ENCODE measurements at places on chromosomes 12 and 14.

- no peaks in the 10 kb centered on the region for H3K27me3 ChIP-seq
- H3K27ac ChIP-seq, result no peak overlapping the region
- no peaks in the 10 kb centered on the region for H3K4me1 ChIP-seq
- no peak for DNase-seq
Observed at GRCh38 chr12:18849080-18849479, 111.2 kb downstream of the CAPZA3 start.

- no peak overlapping the region for H3K27ac ChIP-seq
- H3K4me1 ChIP-seq, result peaks cover 8% of the 10 kb centered on the region
- H3K4me3 ChIP-seq, result no peak overlapping the region
- no peak for DNase-seq
Observed at GRCh38 chr14:61091657-61092273, 110.7 kb downstream of the SLC38A6 start.

DNA sequence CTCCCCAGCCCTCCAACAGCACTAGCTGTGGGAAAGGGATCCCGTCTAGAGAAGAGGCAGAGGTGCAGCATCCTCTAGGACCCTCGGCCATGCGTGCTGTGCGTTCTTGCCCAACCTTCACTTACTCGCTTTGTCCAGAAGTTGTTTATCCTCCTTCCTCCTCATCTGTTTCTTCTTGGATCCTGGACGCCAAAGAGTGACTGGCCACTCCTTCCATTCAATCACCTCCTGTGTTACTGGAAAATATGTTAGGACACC is 140.5 kb downstream of the ZFP36L1 start:
- H3K36me3 ChIP-seq, result no peaks in the 10 kb centered on the region
- H3K27ac ChIP-seq, result no peak overlapping the region
- H3K27me3 ChIP-seq, result no peaks in the 10 kb centered on the region
- DNase-seq, result no peak
- no peak overlapping the region for H3K4me3 ChIP-seq
- H3K4me1 ChIP-seq, result peaks cover 11% of the 10 kb centered on the region

DNA sequence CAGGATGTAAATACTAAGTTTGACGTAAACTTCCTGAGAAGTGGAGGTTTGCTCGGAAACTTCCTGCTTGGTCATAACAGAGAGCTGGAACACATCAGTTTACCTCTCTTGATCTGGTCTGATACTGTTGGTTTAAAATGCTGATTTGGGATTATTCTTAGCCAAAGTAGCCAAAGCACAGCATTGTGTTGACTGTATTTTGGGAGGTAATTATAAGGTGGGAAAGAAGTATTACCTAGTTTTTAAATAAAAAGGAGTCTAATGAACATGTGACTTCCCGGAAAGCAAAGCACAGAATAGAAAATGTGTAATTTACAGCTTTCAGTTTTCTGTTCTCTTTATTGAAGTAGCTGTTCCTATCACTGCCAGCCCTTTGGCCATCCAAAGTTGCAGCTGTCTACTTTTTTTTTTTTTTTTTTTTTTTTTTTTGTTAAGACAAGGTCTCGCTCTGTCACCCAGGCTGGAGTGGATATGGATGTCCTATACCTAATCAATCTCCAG is 52.2 kb upstream of the SRP54 start:
- H3K4me3 ChIP-seq, result peak overlapping the region; percentile 59
- H3K27me3 ChIP-seq, result no peaks in the 10 kb centered on the region
- peaks cover 35% of the 10 kb centered on the region for H3K4me1 ChIP-seq
- H3K36me3 ChIP-seq, result peaks cover 8% of the 10 kb centered on the region

DNA sequence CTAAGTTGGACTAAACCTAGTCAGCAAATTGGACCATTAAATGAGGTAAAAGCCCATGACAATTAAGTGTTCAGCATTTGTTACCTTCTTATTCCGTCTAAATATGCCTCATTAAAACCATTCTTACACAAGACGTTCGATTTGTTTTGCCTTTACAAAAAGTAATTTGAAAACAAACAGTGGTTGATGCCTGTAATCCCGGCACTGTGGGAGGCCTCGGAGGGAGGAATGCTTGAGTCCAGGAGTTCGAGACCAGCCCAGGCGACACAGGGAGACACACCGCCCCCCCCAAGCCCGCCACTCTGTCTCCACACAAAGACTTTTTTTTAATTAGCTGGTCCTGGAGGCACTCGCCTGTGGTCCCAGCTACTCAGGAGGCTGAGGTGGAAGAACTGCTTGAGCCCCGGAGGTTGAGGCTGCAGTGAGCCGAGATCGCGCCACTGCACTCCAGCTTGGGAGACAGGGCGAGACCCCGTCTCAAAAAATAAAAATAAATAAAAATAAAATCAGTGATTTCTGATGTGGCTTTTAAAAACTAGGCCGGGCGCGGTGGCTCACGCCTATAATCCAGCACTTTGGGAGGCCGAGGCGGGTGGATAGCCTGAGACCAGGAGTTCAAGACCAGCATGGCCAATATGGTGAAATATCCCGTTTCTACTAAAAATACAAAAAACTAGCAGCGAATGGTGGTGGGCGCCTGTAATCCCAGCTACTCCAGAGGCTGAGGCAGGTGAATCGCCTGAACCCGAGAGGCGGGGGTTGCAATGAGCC is 856 bp upstream of the EIF4B start:
- DNase-seq, result no peak
- peak overlapping the region; percentile 95 for H3K4me3 ChIP-seq
- peak overlapping the region; percentile 97 for H3K27ac ChIP-seq
- H3K4me1 ChIP-seq, result peaks cover 28% of the 10 kb centered on the region
- peaks cover 7% of the 10 kb centered on the region for H3K27me3 ChIP-seq

DNA sequence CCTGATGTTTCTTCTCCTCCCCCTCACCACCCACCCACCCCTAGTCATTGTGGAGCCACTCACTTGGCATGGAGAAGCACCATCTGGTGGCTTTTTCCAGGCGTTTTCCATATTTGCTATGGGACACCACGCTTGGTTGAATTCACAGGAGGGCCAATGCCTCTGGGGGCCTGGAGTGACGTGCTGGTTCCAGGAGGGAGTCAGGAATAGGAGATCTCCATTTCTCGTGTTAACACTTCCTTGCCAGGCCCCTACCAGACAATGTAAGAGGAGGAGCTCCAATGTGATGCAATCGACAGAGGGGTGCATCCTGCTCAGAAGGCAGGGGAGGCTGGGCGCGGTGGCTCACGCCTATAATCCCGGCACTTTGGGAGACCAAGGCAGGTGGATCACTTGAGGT is 21.6 kb upstream of the TESC start:
- peaks cover 12% of the 10 kb centered on the region for H3K4me1 ChIP-seq
- no peaks in the 10 kb centered on the region for H3K36me3 ChIP-seq
- no peak overlapping the region for H3K4me3 ChIP-seq
- H3K27ac ChIP-seq, result no peak overlapping the region
- no peak for DNase-seq
- no peaks in the 10 kb centered on the region for H3K27me3 ChIP-seq

DNA sequence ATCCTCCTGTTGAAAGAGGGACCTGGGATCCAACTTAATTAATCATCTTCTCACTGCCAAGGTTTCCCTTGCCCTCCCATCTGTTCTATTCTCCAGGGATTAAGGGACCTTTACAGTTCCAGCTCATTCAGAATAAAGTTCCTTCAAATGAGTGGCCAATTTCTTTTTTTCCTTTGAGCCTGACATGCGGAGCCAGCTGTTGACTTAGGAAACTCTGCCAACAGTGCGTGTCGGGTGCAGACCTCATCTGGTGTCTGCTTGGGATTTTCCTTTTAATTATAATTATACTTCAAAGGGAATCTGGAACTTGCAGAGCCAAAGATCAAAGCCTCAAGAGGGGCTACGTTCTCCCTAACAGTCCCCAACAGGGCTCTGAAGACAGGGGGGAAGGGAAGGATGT is 64.8 kb downstream of the CCDC60 start:
- H3K4me3 ChIP-seq, result no peak overlapping the region
- no peak overlapping the region for H3K27ac ChIP-seq
- no peak for DNase-seq
- H3K36me3 ChIP-seq, result no peaks in the 10 kb centered on the region
- peaks cover 2% of the 10 kb centered on the region for H3K27me3 ChIP-seq

GRCh38 chr14:71597287-71597920 is 334.8 kb upstream of the RGS6 start:
- no peak overlapping the region for H3K27ac ChIP-seq
- peaks cover 40% of the 10 kb centered on the region for H3K36me3 ChIP-seq
- peaks cover 53% of the 10 kb centered on the region for H3K4me1 ChIP-seq
